ENCODE measurements at places on chromosomes 7 and 10.

- no peak for DNase-seq
Measured at GRCh38 chr10:80945264-80945880, 407.7 kb downstream of the SH2D4B start.

DNA sequence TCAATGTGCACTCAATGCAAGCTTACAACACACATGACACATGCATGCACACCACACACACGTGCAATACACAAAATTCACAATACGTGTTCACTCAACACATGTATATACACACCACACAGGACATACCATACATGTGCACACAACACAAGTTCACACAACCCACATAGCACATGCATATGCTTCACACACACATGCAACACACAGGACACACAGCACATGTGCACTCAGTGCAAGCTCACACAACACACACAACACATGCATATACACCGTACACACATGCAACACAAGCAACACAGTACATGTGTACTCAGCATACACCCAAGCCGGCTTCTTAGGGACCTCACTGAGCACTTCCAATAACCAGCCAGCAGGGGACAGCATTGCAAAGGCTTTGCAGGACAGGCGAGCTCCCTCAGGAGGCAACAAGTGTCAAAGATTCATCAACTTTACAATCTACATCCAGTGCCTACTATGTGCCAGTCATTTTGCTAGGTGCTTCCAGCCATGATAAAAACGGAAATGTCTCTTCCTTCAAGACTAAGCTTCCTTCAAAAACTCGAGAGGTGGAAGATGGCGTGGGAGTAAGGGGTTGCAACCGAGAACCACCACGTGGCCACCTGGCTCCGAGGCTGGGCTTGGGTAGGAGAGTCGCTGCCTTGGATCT, 61.1 kb downstream of the JCAD start:
- peak; percentile 52 for DNase-seq

- DNase-seq: no peak
Measured at GRCh38 chr10:18378766-18379165, 238.5 kb downstream of the CACNB2 start.

GRCh38 chr7:36487756-36488336, 98.2 kb downstream of the ANLN start:
- peak; percentile 29 for DNase-seq

DNA sequence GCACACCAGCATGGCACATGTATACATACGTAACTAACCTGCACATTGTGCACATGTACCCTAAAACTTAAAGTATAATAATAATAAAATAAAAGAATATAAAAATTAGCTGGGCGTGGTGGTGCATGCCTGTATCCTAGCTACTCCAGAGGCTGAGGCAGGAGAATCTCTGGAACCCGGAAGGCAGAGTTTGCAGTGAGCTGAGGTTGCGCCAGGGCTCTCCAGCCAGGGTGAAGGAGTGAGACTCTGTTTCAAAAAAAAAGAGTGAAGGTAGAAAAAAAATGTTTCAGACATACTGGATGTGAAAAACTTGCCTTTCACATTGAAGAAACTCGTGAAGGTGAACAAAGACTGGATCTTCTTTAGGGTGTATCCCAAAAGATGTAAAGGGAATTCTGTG, 26.7 kb downstream of the TSPAN14 start:
- DNase-seq: no peak

DNA sequence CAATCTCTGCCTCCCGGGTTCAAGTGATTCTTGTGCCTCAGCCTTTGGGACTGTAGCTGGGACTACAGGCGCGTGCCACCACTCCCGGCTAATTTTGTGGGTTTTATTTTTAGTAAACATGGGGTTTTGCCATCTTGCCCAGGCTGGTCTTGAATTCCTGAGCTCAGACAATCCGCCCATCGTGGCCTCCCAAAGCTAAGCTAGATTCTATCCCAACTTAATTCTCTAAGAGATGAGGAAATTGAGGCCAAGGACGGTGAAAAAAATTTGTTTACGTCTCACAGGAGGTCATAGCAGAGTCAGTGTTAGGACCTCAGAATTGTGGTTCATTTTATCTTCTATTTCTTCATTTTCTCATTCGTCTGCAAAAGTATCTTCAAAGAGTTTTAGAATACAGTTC, 6.1 kb downstream of the CCAR1 start:
- no peak for DNase-seq

DNA sequence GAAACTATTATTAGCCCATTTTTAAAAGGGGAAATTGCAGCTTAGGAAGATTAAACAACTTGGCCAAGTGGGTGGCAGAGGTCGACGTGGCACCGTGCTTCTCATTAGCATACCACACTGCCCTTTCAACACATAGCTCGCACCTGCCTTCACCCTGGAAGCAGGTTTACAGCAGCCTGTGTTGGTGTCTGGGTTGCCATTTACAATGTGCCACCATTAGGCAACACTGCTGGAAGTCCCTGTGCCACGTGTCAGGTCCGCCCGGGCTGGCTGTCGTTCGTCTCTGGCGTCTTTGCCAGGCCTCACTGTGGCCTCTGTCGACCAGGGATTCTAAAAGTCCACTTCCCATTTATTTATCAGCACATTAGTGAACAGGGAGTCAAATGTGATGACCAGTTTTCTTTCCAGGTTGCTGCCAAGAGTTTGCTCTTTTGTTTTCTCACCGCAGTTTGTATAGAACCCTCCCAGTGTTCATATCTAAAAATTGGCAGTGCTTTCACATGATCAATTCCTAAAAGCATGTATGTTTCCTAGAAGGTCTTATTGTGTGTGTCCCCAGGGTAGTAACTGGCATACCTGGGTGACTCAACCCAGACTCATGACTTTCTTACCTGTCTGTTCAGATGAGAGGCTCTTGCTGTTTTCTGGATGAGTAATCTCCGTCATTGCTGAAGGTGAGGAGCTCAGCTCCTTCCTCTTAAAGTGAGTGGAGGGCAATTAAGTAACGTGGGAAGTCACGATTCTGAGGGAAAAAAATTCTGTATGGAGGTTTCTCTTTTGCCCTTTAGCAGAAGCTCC, 9.2 kb downstream of the INSIG1 start:
- no peak for DNase-seq

- DNase-seq: no peak
Measured at GRCh38 chr7:102814025-102814471, 65.2 kb downstream of the FAM185A start.

GRCh38 chr7:128201690-128202085, 39.4 kb upstream of the LEP start:
- no peak for DNase-seq

DNA sequence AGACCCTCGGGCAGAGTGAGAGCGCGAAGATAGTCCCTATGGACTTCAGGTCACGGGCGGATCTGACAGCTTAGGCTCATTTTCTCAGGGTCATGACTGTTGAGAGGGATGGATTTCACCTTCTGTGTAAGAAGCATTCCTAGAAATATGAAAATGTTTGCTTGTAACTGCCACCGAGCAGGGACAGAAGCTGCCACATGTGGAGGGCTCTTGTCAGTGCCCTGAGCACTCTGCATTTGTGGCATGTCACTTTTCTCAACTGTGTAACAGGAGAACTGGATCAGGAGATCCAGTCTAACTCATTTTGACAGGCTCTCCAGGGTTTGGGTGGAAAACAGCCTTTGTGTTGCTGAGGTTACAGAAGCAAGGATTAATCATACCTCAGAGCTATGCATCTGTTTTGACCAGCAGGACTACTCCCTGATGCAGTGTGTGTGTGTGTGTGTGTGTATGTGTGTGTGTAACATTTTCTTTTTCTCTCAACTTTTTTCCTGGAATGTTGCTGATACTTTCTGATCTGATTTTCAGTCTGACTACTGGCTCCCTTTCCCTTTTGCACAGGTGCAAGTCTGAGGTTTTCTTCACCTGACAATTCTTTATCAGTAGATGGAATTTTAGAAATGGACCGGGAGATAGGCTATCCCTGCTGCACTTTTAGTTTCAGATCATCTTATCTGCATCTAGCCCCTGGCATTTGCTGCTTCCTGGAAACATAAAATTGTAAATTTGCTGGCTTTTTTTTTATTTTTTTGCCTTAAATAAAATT, 183.3 kb downstream of the STK31 start:
- peak; percentile 22 for DNase-seq

- no peak for DNase-seq
Measured at GRCh38 chr10:12594448-12594944, 245.1 kb downstream of the CAMK1D start.

- DNase-seq: no peak
Measured at GRCh38 chr7:18648849-18649758, 153.6 kb downstream of the HDAC9 start.

- DNase-seq: no peak
Measured at GRCh38 chr7:100257017-100257416, 37.3 kb downstream of the PVRIG start.

DNA sequence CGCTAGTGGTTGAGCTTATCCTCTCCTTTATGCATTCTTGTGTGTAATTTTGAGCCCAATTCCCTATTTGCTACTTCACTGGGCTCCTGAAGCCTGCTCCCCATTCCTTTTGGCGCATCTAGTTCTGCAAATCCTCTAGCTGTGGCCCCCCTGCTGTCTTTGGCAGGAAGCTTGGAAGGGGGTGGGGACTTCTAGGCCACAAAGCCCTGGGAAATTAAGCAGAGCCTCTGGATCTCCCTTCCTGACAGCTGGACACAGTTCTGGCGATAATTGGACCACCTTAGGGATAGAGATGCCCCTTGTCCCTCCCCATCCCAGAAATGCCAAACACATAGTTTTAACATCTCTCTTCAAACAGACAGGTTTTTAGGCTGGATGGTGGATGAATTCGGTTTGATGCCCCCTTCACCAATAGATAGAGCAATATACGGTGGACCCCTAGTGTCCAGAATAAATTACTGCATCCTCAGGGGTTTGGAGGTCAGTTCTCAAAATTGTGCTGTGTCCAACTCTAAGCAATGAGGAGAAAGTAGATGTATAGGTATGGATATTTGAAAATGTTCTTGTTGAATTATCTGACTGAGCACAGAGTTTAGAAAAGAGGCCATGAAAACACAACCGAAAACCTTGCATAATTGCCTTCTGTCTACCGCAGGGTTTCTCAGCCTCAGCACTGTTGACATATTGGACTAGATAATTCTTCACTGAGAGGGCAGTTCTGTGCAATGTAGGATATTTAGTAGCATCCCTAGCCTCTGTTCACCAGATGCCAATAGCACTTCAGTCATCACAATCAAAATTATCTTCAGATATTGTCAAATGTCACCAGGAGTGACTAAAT, 75.5 kb downstream of the PAPSS2 start:
- peak; percentile 32 for DNase-seq

GRCh38 chr10:57919864-57920263, 347.8 kb downstream of the IPMK start:
- no peak for DNase-seq

DNA sequence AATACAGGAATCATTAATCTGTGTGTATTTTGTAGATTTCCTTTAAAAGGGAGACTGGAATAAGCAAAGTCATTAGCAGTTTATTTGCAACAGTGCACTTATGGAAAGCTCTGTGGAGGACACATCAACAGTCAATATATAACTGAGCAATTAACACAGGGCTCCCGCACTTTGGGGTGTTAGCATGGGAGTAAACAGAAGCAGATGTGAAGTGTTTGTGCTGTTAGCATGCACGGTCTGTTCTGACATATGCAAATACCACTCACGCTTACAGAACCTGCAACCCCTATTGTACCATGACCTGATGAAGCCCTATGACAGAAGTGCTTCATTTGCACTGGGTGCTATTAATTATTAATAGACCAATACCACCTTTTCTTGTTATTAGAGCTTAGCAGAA, 118.9 kb downstream of the PPP1R3A start:
- DNase-seq: no peak

DNA sequence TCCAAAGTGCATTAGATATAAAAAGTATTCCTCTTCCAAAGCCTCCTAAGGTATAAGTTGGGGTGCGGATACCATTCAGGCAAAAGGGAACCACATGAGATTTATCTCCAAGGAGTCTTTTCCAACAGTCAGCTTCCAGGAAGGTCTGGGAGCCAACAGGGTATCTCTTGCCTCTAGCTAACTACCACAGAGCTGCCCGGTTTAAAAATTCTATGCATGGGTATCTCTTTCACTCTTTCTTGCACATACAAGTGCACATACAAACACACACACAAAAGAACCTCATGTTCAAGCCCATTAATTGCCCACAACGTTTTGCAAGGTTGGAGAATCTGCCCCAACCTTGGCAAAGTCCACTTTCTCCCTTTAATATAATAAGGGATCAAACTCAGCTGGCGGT, 80.7 kb downstream of the CDK6 start:
- DNase-seq: no peak

GRCh38 chr10:80662429-80663261, 124.9 kb downstream of the SH2D4B start:
- DNase-seq: peak; percentile 61

DNA sequence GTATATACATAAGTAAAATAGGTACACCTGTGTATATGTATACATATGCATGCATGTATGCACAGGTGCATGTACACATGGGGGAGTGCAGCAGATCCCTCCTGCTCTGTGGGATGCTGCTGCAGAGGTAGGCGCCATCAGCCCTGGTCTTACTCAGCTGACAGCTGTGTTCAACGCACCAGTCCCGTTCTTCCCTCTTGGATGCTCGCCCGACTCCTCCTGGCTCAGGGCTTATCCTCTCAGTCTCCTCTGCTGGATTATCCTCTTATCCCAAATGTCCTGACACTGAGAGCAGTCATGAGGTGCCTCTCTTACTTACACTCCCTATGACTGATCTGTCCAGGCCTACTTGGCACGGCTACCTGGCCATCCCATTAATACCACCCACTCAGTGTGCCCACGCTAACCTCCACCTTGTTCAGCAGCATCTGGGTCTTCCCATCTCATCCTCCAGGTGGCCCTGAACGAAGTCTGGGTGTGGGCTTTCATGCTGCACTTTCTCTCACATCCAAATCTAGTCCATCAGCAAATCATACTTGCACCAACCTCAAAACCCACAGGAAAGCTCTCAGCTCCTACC, 357.1 kb downstream of the TCERG1L start:
- no peak for DNase-seq

GRCh38 chr7:124881981-124882380, 47.6 kb downstream of the POT1 start:
- no peak for DNase-seq

GRCh38 chr10:101840741-101841453, 2.7 kb downstream of the KCNIP2 start:
- peak; percentile 46 for DNase-seq

GRCh38 chr7:40329601-40330153, 194.9 kb downstream of the SUGCT start:
- DNase-seq: peak; percentile 35

GRCh38 chr7:140027858-140028257, 34.9 kb downstream of the PARP12 start:
- no peak for DNase-seq

DNA sequence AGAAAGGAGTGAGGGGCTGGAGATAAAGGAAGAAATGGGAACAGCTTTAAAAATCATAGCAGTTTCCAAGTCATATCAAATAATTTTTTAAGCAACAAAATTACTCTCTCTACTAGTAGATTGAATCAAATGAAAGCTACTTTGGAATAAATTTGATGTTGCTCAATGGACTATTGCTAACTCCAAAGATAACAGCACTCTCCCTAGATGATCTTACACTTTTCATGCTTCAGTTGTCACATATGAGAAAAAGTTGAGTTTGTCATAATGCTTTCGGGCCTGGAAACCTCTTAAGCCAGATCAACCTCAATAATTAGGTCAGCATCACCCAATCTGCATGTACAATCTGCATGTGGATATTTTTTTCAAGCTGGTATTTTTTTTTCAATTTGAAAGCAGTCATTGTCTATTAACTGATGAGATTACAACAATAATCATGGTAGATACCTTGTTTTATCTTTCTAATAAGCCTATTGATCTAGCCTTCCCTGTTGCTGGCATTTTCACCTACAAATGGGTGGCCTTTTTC, 31.3 kb downstream of the LIPJ start:
- DNase-seq: no peak

GRCh38 chr7:26590709-26591108, 273.7 kb downstream of the SKAP2 start:
- DNase-seq: no peak

All from fibroblast of skin of left quadriceps (primary cell).